SIG-M5 (cell line): ENCODE measurements at places on chromosomes 16 and 17.

GRCh38 chr16:2949705-2950352 is 14.2 kb upstream of the KREMEN2 start:
- no peak for DNase-seq

DNA sequence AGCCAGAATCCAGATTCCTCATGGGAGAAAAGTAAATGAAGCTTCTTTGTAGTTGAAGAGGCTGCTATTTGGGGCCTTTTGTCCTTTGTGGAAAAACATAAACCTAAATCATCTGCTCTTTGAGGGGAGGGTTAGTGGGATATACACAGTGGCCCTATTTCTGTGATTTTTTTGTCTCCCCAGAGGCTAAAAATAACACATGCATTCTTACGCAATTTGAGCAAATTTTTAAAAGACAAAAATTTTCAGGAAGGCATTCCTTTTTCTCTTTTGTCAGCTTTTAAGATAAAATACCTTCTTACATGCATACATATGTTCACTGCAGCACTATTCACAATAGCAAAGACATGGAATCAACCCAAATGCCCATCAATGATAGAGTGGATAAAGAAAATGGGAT is 165.5 kb downstream of the AXIN2 start:
- no peak for DNase-seq

DNA sequence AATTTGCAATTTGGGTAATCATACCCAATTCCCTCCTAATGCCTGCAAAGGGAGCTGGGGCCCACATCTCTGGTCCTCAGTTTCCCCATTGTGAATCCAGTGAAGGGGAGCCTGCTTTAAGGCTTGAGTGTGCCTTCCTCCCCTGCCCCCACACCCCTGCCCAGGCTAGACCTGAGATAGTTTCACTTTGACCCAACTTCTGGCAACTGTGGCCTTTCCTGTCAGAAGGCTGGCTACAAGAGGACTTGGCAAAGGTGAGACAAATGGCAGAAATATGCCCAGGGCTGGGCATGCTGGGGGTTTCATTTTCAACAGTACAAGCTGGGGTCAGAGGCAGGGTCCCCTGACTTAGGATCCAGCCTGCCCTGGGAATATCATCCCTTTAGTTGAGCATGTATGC is 10.0 kb downstream of the SOCS1 start:
- no peak for DNase-seq

- DNase-seq = no peak
Observed at GRCh38 chr17:17810084-17810894, 26.5 kb downstream of the SREBF1 start.

- no peak for DNase-seq
Observed at GRCh38 chr16:10080051-10080772, 102.0 kb downstream of the GRIN2A start.

DNA sequence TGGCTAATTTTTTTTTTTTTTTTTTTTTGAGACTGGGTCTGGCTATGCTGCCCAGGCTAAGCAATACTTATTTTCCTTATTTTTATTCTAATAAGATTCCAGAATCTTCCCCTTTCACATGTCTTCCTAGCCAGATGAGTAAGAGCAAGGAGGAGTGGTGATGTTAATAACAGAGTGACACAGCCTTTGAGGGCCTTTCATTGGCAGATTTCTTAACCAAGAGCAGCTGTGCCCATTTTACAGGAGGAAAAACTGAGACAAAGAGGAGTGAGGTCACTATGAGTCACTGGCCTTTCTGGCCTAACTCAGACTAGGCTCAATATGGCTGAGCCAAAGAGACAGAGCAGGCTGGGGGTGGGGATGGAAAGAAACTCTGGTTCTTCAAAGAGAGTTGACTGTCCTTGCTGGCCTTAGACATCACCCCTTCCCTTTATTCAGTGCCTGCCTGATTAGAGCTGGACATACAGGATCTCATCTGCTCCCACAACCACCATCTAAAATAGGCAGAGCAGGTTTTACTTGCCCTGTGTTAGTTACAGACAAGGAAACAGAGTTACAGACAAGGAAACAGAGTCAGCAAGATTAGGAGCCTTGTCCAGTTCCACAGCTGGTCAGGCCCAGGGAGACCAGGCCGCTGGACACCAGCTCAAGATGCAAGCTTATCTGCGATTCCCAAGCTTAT is 50.0 kb upstream of the TOB1 start:
- DNase-seq = no peak

DNA sequence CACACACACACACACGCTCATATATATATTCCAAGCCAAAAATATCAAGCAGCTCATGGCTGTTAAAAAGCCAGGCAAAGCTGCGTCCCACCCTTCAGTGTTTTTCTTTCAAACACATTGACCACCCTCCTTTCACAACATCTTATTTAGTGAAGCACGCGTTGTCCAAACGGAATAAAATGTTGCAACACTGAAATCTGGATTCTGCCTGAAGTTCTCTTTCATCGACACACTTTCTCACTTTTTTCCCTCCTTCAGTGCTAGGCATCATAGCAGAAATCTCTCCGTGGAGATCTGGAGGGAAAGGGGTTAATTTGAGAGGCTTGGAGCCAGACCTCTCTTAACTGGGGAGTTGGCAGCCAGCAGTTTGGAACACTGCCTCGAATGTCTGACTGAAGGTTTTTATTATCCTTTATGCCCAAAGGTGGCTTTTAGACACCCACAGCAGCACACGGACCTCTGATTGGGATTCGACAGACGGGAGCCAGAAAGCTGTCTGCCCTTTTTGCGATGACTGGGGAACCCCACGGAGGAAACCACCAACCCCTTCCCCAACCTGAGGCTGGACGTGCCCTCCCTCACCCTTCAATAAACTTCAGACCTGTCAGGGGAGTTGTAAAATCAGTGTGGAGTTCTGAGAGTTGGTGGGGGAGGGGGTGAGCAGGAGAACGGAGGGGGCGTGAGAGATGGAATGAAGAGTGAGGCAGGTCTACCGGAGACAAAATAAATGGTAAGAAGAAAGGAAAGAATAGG is 833.6 kb upstream of the SOX9 start:
- no peak for DNase-seq

- no peak for DNase-seq
Observed at GRCh38 chr17:350706-351448, 1.7 kb downstream of the RPH3AL start.

DNA sequence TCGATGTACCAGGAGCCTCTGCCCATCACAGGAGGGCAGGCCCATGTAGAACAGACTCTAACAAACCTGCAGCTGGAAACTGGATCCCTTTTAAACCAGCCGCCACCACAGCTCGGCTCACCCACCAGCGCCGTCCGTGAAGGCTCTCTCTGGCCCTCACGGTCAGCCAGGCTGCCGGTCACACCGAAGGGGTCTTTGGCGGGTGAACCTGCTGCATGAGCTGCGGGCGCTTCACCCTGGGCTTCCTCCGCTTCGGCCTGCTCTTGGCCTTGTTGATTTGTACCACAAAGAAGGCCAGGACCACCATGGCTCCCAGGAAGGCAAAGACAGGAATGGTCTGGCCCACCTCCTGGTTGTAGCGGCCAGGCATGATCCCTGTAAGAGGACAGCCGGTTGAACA is 11.7 kb upstream of the SLC38A8 start:
- no peak for DNase-seq
